ENCODE measurements at places on chromosomes 6 and 20. TPM values are rescaled to one million over a fixed set of nuclear protein-coding genes. Genes with fewer than 3 reads are reported as not detected.

Gene ENPP1
- polyA plus RNA-seq = 0.27 TPM

Gene OR2H2
- not detected for polyA plus RNA-seq

Gene SCUBE3
- polyA plus RNA-seq = not detected

Gene CD24
- polyA plus RNA-seq = 118 TPM

Gene ATXN1
- 3.1 TPM for polyA plus RNA-seq

Gene CFAP206
- polyA plus RNA-seq = not detected

Gene DACT2
- not detected for polyA plus RNA-seq

DNA sequence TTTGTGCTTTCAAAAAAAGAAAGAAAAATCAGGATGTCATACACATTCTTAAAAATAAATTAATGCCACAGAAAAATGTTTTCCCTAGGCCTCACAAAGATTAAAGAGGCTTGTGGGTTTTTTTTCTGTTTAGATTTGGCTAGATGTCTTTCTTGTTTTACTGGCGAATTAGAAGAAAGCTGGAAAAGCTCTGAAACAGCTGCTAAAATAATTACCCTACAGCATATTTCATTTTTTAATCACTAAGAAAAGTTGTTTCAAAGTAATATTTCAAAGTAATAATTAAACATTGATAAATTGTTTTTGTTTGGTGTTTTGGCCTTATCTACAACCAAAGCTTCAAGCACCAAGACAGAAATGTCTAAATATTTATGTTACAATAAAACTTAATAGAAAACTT, 3.7 kb upstream of the ENPP1 start:
- peaks cover 8% of the 10 kb centered on the region for H3K27me3 ChIP-seq
- H3K4me3 ChIP-seq = no peak overlapping the region
- H3K27ac ChIP-seq = no peak overlapping the region
- H3K4me1 ChIP-seq = peaks cover 16% of the 10 kb centered on the region
- no peaks in the 10 kb centered on the region for H3K36me3 ChIP-seq

GRCh38 chr6:110387986-110388385, 27.4 kb downstream of the DDO start:
- no peak overlapping the region for H3K4me3 ChIP-seq
- H3K27ac ChIP-seq = no peak overlapping the region
- no peaks in the 10 kb centered on the region for H3K36me3 ChIP-seq
- no peaks in the 10 kb centered on the region for H3K4me1 ChIP-seq
- no peaks in the 10 kb centered on the region for H3K27me3 ChIP-seq

DNA sequence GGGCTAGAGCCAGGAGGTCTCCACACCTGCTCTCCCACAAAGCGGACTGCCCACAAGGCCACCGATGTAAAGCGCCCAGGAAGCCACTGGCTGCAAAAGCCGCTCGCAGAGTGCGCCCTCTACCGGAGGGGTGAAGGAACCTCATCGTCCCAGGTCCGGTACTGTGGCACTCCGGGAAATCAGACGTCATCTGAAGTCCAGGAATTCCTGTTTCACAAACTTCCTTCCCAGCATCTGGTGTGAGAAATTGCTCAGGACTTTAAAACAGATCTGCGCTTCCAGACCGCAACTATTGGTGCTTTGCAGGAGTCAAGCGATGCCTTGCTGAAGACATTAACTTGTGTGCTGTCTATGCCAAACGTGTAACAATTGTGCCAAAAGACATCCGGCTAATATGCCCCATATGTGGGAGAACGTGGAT, 115.1 kb upstream of the ARID1B start:
- H3K4me3 ChIP-seq = no peak overlapping the region
- no peaks in the 10 kb centered on the region for H3K27me3 ChIP-seq
- peak; percentile 22 for DNase-seq
- H3K4me1 ChIP-seq = no peaks in the 10 kb centered on the region

- no peak within 1 kb of the TSS for H3K4me3 ChIP-seq
- H3K27ac ChIP-seq = peak within 1 kb of the TSS; percentile 83
Observed at GRCh38 chr20:63536997-63537524, at the start of gene PTK6. Gene PTK6, minus strand, starts transcription at chr20:63537376. Its CDS starts 62 bp downstream, at chr20:63537314.

DNA sequence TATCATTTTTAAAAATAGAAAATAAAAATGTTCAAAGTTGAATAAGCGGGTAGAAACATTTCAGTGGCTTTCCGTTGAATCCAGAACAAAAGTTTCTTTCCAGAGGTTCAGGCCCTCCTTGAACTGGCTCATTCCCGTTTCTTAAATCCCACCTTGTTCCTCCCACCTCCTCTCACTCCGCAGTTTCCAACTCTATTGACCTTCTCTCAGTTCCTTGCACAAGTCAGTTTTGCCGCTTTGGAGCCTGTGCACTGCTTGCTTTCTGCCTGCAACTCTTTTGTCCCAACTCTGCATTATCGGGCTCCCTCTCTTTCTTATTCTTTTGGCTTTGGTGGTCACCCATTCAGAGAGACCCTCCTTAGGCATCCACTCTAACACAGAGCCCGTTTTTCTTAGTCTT, 99.9 kb upstream of the EDN1 start:
- no peak overlapping the region for H3K4me3 ChIP-seq
- H3K4me1 ChIP-seq = no peaks in the 10 kb centered on the region
- H3K27me3 ChIP-seq = no peaks in the 10 kb centered on the region
- no peak for DNase-seq
- no peak overlapping the region for H3K27ac ChIP-seq

DNA sequence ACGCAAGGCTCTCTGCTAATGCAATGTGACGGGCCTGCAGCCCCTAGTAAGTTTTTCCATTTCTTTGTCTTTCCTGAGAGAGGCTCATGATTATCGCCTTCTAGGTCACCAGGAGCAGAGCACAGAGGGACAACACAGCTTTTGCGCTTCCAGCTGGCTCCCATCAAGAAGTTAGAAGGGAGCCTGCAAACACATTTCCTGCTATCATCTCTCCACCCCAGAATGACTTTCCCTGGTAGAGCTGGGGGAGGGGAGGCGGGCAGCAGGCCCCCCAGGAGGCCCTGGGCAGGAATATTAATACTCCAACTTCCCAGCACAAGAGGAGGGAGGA, 35.7 kb upstream of the CCDC167 start:
- peaks cover 16% of the 10 kb centered on the region for H3K27me3 ChIP-seq
- no peak overlapping the region for H3K27ac ChIP-seq
- H3K4me1 ChIP-seq = peaks cover 29% of the 10 kb centered on the region
- H3K4me3 ChIP-seq = peak overlapping the region; percentile 63

GRCh38 chr6:90910893-90911292, 324.0 kb upstream of the MAP3K7 start:
- DNase-seq = no peak
- no peaks in the 10 kb centered on the region for H3K27me3 ChIP-seq
- H3K4me1 ChIP-seq = no peaks in the 10 kb centered on the region
- no peak overlapping the region for H3K4me3 ChIP-seq

DNA sequence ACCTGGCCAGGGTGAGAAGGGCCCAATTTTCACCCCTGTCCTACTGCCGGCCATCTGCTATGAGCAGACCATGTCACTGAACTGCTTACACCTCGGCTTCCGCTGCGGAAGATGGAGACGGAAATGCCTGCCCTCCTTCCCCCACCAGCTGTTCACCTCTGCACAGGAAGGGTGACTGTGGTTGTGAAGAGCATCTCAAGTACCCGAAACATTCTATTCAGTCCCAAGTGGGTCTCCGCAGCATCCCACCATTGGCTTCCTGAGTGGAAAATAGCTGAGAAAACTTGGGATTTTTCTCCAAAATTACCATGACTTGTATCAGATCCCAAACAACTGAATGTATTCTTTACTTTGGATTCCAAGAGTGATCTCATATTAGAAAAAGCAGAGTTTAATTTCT, 16.1 kb downstream of the DOK5 start:
- no peaks in the 10 kb centered on the region for H3K4me1 ChIP-seq
- no peak overlapping the region for H3K27ac ChIP-seq
- no peaks in the 10 kb centered on the region for H3K27me3 ChIP-seq

- H3K4me3 ChIP-seq = no peak overlapping the region
- H3K36me3 ChIP-seq = peaks cover 7% of the 10 kb centered on the region
- DNase-seq = no peak
- H3K27me3 ChIP-seq = no peaks in the 10 kb centered on the region
- no peak overlapping the region for H3K27ac ChIP-seq
- peaks cover 71% of the 10 kb centered on the region for H3K4me1 ChIP-seq
Observed at GRCh38 chr20:38847840-38848239, 42.3 kb downstream of the PPP1R16B start.

GRCh38 chr6:117263353-117263927, 1.9 kb upstream of the VGLL2 start:
- H3K4me1 ChIP-seq = peaks cover 14% of the 10 kb centered on the region
- no peak overlapping the region for H3K27ac ChIP-seq
- no peak overlapping the region for H3K4me3 ChIP-seq

DNA sequence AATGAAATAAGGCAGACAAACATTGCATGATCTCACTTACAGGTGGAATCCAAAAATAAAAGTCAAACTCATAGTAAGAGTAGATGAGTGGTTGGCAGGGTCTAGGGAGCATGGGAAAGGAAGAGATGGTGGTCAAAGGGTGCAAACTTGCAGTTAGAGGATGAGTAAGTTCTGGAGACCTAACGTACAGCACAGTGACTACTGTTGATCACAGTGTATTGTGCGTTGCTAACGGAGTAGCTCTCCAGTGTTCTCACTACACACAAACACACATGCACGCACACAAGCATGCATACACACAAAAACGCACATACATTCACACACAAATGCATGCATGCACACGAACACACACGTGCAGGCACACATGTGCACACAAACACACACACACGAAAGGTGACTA, 54.9 kb downstream of the LY86 start:
- H3K4me3 ChIP-seq = no peak overlapping the region
- H3K36me3 ChIP-seq = peaks cover 81% of the 10 kb centered on the region
- no peaks in the 10 kb centered on the region for H3K27me3 ChIP-seq
- DNase-seq = no peak
- H3K27ac ChIP-seq = no peak overlapping the region

- H3K4me3 ChIP-seq = no peak overlapping the region
- H3K27me3 ChIP-seq = no peaks in the 10 kb centered on the region
- H3K27ac ChIP-seq = no peak overlapping the region
- H3K4me1 ChIP-seq = peaks cover 3% of the 10 kb centered on the region
Observed at GRCh38 chr6:108677894-108678293, 117.2 kb downstream of the FOXO3 start.

DNA sequence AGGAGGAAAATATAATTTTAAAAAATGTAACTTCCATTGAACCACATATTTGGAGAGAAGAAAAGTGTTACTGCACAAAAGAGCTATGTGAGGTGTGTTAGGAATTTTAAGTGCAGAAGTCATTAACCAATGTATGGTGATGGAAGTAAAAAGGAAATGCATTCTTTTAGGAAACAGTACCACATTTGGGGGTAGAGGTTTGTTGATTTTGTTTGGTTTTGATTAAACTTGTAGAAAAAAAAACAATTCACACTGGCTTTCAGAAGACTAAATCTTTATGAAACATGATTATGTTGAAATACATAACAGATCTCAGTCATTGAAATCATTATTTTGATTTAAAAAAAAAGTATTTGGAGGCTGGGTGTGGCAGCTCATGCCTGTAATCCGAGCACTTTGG, 1287.0 kb upstream of the GJE1 start:
- no peaks in the 10 kb centered on the region for H3K36me3 ChIP-seq
- no peak overlapping the region for H3K4me3 ChIP-seq
- H3K4me1 ChIP-seq = no peaks in the 10 kb centered on the region
- H3K27ac ChIP-seq = no peak overlapping the region

Measured in B cell (primary cell).